Left cardiac atrium (tissue), 4 donors: ENCODE measurements at places on chromosomes 6 and 20. TPM values are rescaled to one million over a fixed set of nuclear protein-coding genes. Genes with fewer than 3 reads are reported as not detected.

DNA sequence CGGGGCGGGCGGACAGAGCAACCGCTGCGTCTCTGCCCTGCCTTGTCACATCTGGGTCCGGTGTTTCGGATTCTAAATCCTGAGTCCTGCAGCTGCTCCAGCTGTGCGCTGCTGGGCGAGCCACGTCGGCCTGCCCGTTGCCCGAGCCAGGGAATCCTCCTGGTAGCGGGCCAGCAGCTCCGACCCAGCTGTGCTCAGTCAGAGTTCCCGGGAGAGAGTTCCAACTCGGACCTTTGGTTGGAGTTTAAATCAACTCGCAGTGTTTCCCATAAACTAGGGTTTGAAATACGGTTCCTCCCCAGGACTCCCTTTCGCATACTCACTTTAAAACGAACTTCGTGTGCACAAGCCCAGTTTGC lies 315 bp upstream of the PDE10A start:
- DNase-seq: peak; percentile 66

DNA sequence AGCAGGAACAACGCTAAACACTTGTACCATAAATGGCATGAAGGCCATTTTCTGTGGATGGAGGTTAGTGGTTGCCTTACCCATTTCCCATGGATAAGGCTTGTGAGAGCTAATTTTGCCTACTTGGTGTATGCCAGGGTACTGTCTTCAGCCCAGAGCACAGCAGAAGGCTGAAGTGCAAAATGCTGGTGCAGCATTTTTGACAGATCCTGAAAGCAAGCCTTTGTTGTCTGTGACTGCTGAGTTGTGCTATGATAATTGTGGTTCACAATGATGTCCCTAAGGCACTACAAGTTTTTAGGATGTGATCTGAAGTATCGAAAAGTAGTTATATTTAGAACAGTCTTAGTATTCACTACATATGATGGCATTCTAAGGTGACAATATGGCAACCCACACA lies 14.7 kb upstream of the HMGN3 start:
- DNase-seq: no peak

GRCh38 chr20:36378686-36379085 lies 72.5 kb downstream of the DLGAP4 start:
- DNase-seq: no peak

- DNase-seq: no peak
Measured at GRCh38 chr6:7900621-7901020, 10.0 kb downstream of the TXNDC5 start.

DNA sequence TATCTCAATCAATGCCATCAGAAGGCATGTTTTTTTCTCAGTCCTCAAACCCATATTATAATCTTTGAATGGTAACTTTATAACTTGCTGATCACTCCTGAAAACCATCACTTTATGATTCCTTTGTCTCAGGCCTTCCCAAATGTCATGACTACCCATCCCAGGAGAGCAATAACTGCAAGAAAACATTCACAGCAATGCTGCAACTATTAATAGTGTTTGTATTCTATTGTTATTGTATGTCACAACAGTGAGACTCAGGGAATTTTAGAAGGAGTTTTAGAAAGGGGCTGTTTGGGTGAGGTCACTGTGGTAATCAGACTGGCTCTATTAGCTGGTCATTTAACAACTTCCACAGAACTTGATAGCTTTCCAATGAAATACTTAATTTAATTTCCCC lies 301.4 kb upstream of the TBX18 start:
- DNase-seq: no peak

- no peak for DNase-seq
Measured at GRCh38 chr6:168785720-168786511, 344.9 kb downstream of the SMOC2 start.

DNA sequence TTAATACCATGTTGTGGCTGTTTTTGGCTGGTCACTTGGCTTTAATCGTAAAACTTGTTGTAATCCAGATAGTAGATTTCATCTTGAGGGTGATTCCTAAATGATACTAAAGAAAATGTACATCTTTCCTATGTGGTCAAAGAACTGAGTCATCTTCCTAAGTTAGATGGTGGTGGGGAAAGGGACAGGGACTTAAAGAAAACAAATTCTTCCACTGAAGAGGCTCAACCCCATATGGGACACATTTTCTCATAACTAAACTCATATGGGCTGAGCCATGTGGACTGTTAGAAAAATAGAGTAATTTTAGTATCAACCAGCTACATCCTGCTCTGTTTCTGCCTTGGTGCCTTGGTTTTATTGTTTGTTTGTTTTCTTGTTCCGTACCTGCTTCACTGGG lies 155.8 kb downstream of the TSHZ2 start:
- DNase-seq: no peak

DNA sequence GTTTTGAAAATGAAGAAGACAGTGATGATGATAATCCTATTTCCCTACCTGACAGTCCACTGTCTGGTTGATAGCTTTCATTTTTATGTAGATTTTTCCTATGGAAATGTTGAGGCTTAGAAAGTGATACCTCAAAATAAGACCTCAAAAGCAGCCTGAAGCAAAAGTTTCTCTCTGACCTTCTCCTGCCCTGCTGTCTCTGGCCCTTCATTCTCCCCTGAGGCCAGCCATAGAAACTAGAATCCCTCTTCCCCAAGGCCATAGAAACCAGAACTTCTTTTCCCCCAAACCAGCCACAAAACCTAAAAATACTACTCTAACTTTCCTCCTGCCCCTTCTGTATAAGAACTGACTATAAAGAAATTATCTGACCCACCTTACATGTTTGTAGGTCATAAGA lies 52.6 kb upstream of the GCM1 start:
- DNase-seq: no peak

DNA sequence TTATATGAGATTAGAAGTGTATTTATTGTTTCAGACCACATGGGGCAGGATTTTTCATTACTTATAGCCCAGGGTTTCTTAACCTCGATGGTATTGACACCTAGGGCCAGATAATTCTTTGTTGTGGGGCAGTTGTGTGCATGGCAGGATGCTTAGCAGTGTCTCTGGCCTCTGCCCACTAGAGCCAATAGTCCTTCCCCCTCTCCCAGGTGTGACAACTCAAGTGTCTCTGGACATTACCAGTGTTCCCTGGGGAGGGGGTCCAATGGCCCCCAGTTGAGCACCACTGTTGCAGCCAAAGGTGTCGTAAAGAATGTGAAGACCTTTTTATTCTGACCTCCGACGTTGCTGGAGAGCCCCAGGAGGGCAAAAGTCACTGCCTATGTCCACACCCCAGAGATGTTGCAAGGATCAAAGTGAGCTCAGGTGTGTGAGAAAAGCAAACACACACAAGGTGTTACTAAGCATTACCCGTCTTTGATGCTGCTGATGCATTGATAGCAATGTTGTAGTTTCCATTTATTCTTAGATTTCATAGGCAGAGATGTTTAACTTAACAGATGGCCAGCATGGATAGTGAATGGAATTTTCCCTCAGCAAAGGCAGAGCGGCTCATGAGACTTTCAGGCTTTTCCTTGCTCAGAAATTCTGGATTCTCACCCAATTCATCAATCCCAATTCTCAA lies 22.2 kb downstream of the BANF2 start:
- no peak for DNase-seq

- DNase-seq: no peak
Measured at GRCh38 chr6:11367638-11368199, 135.3 kb upstream of the NEDD9 start.

DNA sequence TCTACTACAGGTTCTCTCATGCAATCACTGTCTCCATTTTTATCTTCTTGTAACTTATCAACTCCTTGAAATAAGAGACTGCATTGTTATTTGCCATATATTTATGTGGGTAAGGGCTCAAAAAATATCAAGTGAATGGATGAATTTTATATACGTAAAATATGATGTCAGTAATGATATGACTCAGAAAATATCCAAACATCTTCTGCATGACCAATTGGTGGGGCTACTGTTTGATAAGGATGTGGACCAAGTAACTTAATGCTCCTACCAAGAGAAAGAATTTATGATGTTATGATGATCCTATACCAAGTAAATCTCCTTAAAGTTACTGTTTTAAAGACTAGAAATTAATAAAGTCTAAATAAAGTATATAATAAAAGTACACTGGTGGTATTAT lies 103.7 kb downstream of the OGFRL1 start:
- DNase-seq: no peak

DNA sequence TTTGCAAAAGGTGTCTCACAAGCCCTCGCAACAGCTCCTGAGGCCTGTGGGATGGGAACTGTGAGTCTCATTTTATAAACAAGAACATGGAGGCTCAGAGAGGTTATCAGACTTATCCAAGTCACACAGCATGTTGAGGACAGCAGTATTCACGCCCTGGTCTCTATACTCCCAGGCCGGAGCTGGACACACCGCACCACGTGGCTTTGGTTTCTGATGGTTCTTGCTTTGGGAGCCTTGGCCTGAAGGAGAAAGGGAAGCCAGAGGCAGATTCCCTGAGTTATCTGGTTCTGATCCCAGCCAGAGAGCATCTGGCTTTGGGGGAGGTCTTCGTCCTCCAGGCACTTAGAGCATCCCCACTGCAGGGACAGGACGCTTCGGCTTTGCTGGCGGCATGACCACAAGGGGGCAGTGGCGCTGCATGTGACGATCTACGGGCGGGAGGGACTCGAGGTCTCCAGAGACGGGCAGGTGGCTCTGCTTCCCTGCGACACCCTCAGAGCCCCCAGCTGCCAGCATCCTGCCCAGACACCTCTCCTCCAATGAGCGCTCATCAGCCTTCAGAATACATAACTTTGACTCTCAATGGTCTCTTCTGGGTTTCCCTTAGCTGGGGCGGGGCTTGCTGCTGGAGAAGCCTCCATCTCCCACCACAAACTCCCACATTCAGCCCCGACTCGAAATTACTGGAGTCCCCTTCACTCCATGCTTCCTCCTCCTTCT lies 51.4 kb upstream of the SAYSD1 start:
- peak; percentile 79 for DNase-seq

- no peak for DNase-seq
Measured at GRCh38 chr6:48844696-48845095, 618.4 kb downstream of the MMUT start.

- DNase-seq: no peak
Measured at GRCh38 chr6:4777394-4777935, 1.3 kb downstream of the CDYL start.

- no peak for DNase-seq
Measured at GRCh38 chr6:811831-812230, 118.9 kb upstream of the EXOC2 start.

DNA sequence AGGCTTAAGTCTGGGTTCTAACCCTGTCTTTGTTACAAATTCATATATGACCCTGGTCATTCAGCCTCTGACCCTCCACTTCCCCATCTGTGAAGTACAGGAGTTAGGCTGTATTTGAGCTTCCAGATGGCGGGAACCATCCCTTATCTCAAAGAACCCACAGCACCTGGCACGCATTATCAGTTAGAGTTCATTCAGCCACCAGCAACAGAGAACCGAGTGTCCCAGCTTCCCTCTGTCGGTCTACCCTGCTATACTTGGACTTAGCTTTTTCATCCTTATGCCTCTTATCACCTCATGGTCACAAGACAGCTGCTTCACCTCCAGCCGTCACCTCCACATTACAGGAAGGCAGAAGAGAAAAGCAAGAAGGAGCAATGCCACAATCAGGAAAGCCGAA lies 147.8 kb downstream of the EYA2 start:
- DNase-seq: no peak

GRCh38 chr6:166959911-166960608 lies 3.7 kb upstream of the RNASET2 start:
- no peak for DNase-seq

GRCh38 chr20:24964506-24964840 lies 15.4 kb downstream of the CST7 start:
- no peak for DNase-seq

DNA sequence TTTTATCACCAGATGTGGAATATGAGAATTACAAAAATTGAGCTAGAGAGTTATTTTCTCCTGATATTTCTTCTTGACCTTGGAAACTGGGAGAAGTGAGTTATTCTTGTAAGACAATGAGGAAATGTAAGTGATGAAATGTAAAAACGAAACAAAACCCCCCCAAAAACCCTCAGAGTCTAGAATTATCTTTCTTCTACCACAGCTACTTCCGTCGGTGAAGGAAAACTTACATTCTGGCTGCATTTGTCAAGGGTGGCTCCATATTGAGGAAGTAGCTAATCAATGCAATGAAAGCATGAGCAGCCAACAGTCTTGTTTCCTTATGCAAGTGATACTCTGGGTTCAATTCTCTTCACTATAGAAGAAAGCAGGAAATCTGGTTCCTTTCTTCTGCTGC lies 661.7 kb upstream of the CITED2 start:
- DNase-seq: no peak

- DNase-seq: no peak
Measured at GRCh38 chr20:40713508-40713907, 24.5 kb upstream of the MAFB start.

GRCh38 chr6:147467886-147468285 lies 40.6 kb upstream of the SAMD5 start:
- no peak for DNase-seq

DNA sequence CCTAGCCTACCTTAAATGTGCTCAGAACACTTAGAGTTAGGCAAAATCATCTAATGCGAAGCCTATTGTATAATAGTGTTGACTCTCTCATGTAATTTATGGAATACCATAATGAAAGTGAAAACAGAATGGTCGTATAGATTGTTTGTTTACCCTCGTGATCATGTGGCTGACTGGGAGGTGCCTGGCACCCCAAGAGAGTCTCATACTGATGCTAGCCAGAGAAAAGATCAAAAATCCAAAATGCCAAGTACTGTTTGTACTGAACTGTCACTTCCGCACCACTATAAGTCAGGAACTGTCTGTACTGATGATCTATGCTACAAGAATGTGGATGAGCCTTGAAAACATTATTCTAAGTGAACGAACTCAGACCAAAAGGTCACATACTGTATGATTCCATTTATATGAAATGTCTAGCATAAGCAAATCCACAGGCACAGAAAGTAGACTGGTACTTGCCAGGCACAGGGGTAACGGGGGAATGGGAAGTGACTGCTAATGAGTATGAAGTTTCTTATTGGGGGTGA lies 22.4 kb downstream of the ZMYND8 start:
- DNase-seq: no peak

GRCh38 chr6:100105138-100105537 lies 111.1 kb upstream of the MCHR2 start:
- no peak for DNase-seq

The FERMT1 gene
- total RNA-seq: 1.1 TPM

The C6orf52 gene
- total RNA-seq: not detected

The KIAA1755 gene
- 8.1 TPM for total RNA-seq

The ABCC10 gene
- total RNA-seq: 13.7 TPM

The LYRM4 gene
- total RNA-seq: 19.2 TPM

The SLX4IP gene
- 3.1 TPM for total RNA-seq

The CD83 gene
- total RNA-seq: 3.2 TPM

The NRSN1 gene
- total RNA-seq: not detected

The POLR3F gene
- total RNA-seq: 6.1 TPM

The C6orf141 gene
- 1.1 TPM for total RNA-seq

The MCCD1 gene
- not detected for total RNA-seq

The TSPO2 gene
- not detected for total RNA-seq

The SLC22A16 gene
- total RNA-seq: 0.26 TPM

The CD24 gene
- 0.47 TPM for total RNA-seq

The ZNF292 gene
- total RNA-seq: 37.1 TPM

The TCF19 gene
- 8.3 TPM for total RNA-seq

The BAG2 gene
- 13.0 TPM for total RNA-seq
